Neural crest cell (in vitro differentiated cells): ENCODE measurements at places on chromosomes 12 and 14. TPM values are rescaled to one million over a fixed set of nuclear protein-coding genes. Genes with fewer than 3 reads are reported as not detected.

DNA sequence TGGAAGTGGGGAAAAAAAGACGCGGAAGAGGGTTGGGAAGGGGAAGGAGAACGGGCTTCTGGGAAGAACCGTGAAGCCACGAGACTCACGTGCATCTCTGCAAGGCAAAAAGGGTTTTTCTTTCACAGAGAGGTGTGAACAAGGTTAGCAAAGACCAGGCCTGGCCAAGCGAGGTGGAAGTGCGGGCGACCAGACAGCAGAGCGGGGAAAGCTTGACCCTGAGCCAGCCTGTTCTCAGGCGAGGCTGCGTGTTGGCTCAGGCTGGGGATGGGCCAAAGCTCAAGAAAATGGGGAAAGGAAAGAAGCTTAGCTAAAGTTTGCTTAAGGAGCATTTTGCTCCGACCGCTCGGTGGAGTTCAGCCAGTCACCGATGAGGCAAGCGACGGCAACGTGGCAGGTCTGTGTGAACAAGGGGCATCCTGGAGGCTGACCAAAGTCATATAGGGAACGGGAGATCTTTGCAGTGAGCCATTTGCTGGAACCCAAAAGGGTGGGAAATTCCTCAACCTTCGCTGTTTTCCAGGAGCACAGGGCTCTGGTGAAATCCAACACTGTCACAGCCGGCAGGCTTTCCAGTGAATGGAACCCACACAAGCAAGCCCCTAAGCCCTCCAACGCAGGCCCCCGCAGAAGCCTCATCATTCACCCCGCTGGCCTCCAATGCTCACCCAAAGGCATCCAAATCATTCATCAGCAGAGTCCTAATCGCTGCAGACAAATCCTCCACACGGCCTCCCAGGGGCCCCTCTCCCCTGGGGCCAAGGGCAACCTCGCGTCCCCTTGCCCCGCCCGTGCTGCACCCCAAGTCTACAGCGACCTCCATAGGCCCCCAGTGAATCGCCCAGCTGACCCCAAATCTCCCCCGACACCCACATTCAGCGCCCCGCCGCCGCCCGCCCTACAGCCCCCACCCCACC is 754 bp downstream of the ZNF605 start:
- DNase-seq, result peak; percentile 20

DNA sequence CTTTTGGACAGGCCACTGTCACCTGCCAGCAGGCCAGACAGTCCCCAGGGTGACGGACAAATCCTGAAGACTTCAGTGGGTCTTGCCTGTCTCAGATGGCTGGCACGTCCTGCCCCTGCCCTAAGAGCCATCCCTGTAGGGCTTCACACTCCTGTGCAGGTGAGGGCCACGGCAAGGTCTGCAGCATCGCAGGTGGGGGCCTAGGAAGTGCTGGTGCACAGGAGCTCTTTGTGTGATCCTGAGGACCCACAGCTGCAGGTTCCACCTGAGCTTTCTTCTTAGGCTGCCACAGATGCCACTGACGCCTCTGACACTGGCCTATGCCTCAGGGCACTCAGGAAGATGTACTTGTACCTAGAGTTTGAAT is 108.5 kb upstream of the FKBP4 start:
- DNase-seq, result no peak

- DNase-seq, result no peak
These were observed 3.0 kb upstream of the ZC3H14 start for GRCh38 chr14:88559852-88560251.

DNA sequence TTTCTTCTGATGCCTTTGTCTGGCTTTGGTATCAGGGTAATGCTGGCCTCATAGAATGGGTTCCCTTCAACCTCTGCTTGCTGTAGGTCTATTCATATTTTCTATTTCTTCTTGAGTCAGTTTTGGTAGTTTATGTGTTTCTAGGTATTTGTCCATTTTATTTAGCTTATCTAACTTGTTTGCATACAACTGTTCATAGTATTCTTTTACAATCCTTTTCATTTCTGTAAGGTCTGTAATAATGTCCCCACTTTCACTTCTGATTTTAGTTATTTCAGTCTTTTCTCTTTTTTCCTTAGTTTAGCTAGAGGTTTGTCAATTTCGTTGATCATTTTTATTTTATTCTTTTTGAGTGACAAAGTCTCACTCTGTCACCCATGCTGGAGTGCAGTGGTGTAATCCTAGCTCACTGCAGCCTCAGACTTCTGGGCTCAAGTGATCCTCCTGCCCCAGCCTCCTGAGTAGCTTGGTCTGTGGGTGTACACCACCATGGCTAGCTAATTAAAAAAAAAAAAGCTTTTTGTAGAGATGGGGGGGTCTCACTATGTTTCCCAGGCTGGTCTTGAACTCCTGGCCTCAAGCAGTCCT is 11.7 kb downstream of the TTLL5 start:
- no peak for DNase-seq

DNA sequence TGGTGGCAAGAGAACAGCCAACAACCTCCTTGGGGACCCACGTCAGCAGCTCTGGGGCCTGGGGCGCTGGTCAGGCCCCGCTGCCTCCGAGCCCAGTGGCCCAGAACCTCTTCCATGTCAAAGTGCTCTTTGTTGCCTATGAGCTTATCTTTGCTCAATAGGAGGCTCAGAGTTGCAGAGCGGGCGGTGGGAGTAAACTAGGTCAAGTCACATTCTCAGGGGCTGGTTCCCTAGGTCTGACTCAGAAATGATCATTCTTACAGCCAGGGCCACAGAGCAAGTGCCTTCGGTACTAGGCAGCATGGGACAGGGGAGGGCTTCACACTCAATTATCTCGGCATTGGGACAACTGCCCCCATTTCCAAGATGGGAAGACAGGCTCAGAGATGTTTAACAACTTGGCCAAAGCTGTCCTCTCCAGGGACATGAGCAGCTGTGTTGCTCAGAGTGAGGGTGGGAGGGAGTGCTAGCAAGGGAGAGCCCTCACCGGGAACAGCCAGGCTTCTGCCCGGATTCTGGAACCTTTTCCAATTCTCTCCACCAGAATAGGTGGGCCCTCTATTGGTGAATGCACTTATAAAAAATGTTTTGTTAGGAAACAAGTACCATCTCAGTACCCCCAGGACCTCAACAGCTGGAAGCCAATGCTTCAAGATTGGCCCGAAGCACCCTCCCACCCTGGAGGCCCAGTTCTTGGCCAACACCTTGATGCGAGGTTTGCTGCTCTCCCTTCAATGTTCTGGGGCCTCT is 11.9 kb downstream of the SLC25A29 start:
- no peak for DNase-seq

- no peak for DNase-seq
These were observed 6.8 kb upstream of the KRT80 start for GRCh38 chr12:52198454-52199215.

The TGM1 gene
- total RNA-seq, result 4.5 and 6.4 TPM in 2 replicates

The GPR135 gene
- total RNA-seq, result 3.3 and 3.5 TPM in 2 replicates
